Thyroid gland (tissue), 4 donors: ENCODE measurements at places on chromosomes 11 and 22. TPM values are rescaled to one million over a fixed set of nuclear protein-coding genes. Genes with fewer than 3 reads are reported as not detected.
A peak's percentile ranks its signal among the peaks of the same experiment; 100 is the strongest.

The NRIP3 gene
- total RNA-seq, result 0.83 TPM

The ALG12 gene
- 25.5 TPM for total RNA-seq

GRCh38 chr11:30967579-30967978 lies 381.4 kb upstream of the MPPED2 start:
- H3K4me1 ChIP-seq, result peaks cover 7% of the 10 kb centered on the region
- H3K36me3 ChIP-seq, result no peaks in the 10 kb centered on the region
- H3K4me3 ChIP-seq, result no peak overlapping the region
- no peak overlapping the region for H3K27ac ChIP-seq
- no peak for DNase-seq
- no peaks in the 10 kb centered on the region for H3K27me3 ChIP-seq

The TRPC6 gene
- total RNA-seq, result 15.4 TPM

DNA sequence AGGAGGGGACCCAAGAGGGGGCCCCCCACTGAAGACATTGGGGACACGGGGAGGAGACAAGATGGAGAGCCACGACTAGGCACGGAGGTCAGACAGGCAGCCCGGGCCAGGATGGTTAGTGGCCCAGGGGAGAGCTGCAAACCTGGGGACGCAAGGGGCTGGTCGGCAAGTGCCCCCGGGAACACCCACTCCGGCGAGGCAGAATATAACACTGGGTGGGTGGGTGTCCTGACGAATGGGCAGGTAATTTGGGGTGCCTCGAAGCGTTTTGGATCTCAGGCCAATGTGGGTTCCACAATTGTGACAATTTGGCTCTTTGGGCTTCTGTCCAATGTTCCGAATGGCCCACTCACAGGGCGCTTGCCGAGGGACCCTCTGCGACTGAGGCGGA lies 9.9 kb downstream of the IGF2 start:
- no peak for DNase-seq
- H3K4me1 ChIP-seq, result no peaks in the 10 kb centered on the region
- H3K27me3 ChIP-seq, result no peaks in the 10 kb centered on the region

- H3K27me3 ChIP-seq, result no peaks in the 10 kb centered on the region
- H3K27ac ChIP-seq, result no peak overlapping the region
These were observed 84.2 kb upstream of the WNT7B start for GRCh38 chr22:46061124-46061500.

DNA sequence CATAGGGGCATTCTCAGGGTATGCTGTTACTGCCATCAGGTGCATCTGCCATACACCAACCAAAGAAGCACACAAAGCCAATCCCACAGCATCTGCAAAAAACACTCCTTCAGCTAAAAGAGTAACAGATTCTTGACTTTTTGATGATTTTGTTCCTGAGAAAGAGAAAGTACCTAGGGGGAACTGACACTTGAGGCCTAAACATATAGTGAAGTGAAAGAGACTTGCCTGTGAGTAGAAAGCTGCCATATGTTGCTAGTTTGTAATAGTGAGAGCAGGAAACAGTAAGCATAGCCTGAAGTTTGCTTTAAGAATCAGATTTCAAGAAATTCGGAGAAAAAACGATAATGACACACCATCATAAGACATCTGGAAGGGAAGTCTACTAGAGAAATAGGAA lies 97.9 kb upstream of the CTSC start:
- no peak overlapping the region for H3K27ac ChIP-seq
- no peak for DNase-seq
- H3K36me3 ChIP-seq, result no peaks in the 10 kb centered on the region

The GRIK4 gene
- total RNA-seq, result 0.54 TPM

The WBP2NL gene
- total RNA-seq, result 2.8 TPM

The NTM gene
- total RNA-seq, result not detected

GRCh38 chr11:73141031-73141308 lies 1.1 kb downstream of the FCHSD2 start:
- DNase-seq, result peak; percentile 24
- peaks cover 26% of the 10 kb centered on the region for H3K4me1 ChIP-seq
- peak overlapping the region; percentile 57 for H3K4me3 ChIP-seq

- H3K4me3 ChIP-seq, result no peak overlapping the region
- no peak overlapping the region for H3K27ac ChIP-seq
- no peak for DNase-seq
- no peaks in the 10 kb centered on the region for H3K27me3 ChIP-seq
These were observed 11.1 kb upstream of the SLC37A2 start for GRCh38 chr11:125052047-125052446.

GRCh38 chr11:67576735-67577475 lies 6.7 kb upstream of the GSTP1 start:
- H3K27me3 ChIP-seq, result no peaks in the 10 kb centered on the region
- no peaks in the 10 kb centered on the region for H3K36me3 ChIP-seq
- H3K4me1 ChIP-seq, result peaks cover 15% of the 10 kb centered on the region
- H3K4me3 ChIP-seq, result no peak overlapping the region
- H3K27ac ChIP-seq, result no peak overlapping the region

- H3K27ac ChIP-seq, result no peak overlapping the region
- H3K36me3 ChIP-seq, result peaks cover 2% of the 10 kb centered on the region
- H3K27me3 ChIP-seq, result no peaks in the 10 kb centered on the region
- H3K4me3 ChIP-seq, result no peak overlapping the region
These were observed 1.1 kb downstream of the SEPTIN5 start for GRCh38 chr22:19715188-19715930.

DNA sequence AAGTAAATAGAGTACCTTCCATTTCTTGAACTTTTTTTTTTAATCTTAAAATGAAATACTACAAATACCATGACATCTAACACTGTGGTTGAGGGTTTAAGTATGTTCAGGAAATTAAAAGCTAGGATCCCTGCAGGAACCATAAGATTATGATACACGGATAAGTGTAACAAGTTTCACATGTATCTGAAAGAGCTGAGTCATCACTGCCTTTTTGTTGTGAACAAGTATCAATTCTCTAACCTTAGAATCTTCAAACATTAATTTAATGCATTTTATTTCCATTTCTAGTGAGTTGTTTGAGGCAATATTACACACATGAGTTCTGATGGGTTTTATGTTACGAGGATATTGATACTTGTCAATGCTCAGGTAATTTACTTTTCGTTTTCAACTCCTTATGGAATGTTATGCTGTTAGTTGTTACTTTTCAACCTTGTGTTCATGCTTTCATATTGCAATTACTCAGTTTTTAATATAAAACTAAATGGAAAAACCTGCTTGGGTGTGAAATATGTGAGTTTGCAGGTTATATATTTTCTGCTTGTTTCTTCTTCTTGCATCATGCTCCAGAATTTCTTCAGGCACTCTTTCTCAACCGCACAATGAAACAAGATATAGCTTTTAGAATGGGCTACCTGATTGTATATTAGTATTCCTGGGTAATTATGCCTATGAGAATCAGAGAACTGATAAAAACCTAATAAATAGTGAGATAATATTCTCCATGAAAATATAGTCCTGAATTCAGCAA lies 361.3 kb upstream of the MTNR1B start:
- no peak overlapping the region for H3K4me3 ChIP-seq
- no peak for DNase-seq
- H3K27ac ChIP-seq, result no peak overlapping the region
- H3K27me3 ChIP-seq, result no peaks in the 10 kb centered on the region
- H3K4me1 ChIP-seq, result no peaks in the 10 kb centered on the region

The MAPK8IP2 gene
- total RNA-seq, result 0.94 TPM

The MCAM gene
- total RNA-seq, result 25.3 TPM

The LIPT2 gene
- total RNA-seq, result 13.8 TPM

GRCh38 chr22:44915441-44915840 lies 94.4 kb downstream of the PHF21B start:
- no peak overlapping the region for H3K27ac ChIP-seq
- H3K27me3 ChIP-seq, result no peaks in the 10 kb centered on the region
- no peaks in the 10 kb centered on the region for H3K36me3 ChIP-seq
- no peak for DNase-seq
- no peak overlapping the region for H3K4me3 ChIP-seq

DNA sequence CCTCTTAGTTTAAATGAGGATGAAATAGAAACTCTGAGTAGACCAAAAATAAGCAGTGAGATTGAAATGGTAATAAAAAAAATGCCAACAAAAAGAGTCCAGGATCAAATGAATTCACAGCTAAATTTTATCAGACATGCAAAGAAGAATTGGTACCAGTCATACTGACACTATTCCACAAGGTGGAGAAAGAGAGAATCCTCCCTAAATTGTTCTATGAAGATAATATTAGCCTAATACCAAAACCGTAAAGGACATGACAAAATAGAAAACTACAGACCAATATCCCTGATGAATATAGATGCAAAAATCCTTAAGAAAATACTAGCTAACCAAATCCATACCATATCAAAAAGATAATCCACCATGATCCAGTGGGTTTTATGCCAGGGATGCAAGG lies 169.8 kb upstream of the CHORDC1 start:
- H3K27me3 ChIP-seq, result no peaks in the 10 kb centered on the region
- H3K4me3 ChIP-seq, result no peak overlapping the region

The RFPL3 gene
- not detected for total RNA-seq

DNA sequence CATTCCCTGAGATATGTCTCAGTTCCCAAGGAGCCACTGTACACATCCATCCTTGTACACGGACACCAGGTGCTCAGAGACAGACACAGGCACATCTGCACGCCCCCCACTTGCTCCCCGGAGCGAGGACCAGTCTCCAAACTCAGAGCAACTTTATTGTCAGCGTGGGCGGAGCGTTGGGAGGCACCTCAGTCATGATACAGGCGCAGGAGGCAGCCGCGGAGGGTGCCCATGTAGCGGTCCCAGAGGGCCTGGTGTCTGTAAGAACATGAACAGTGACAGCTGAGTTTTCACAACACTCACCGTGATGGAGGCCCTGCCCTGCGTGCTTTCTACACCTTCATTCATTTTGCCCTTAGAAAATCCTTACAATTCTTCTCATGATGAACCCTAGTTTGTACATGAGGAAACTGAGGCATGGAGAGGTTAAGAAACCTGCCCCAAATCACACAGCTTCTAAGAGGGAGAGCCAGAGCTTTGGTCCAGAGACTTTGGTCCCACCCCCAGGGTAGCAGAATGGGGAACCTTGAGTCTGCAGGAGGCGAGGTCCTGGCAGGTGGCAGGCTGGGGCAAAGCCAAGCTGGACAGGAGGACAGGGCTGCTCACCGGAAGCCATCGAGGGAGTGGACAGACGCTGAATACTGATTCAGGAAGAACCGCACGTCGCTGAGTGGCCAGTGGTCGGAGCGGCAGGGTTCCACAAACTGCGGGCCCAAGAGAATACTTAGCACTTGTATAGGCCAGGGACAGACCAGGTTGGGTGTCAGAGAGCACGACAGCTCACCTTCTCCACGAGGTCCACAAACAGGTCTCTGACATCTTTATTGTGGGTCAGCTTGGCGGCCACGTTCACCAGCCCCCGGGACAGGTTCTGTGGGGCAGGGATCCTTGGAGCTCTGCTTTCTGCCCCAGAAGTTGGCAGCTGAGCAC lies 4.2 kb downstream of the FIBP start:
- H3K36me3 ChIP-seq, result peaks cover 16% of the 10 kb centered on the region
- no peak for DNase-seq
- no peaks in the 10 kb centered on the region for H3K27me3 ChIP-seq
- H3K4me1 ChIP-seq, result peaks cover 13% of the 10 kb centered on the region
